ENCODE measurements at places on chromosomes 16 and 17. TPM values are rescaled to one million over a fixed set of nuclear protein-coding genes. Genes with fewer than 3 reads are reported as not detected.

DNA sequence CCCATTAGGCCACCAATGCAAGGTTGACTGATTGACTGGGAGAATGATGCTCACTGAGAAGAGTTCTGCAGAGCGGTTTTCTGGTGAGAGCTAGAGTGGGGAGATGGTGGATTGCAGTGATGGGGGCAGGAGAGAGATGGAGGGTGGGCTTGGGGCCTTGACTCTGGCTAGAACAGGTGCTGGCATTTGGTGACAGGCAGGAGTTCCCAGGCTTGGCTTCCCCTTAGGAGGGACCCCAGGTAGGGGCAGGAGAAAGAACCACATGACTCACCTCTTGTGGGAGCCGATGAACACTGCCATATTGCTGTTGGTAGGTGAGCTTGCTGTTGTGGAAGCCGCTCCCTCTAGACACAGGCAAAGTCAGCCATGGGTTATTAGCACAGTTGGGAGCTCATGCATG lies 8.0 kb downstream of the CD300LB start:
- no peak for DNase-seq

GRCh38 chr17:82447876-82448275 lies 2.7 kb downstream of the CYBC1 start:
- no peak for DNase-seq

- DNase-seq: no peak
Observed at GRCh38 chr17:19402171-19402570, 8.9 kb upstream of the RNF112 start.

Gene NPIPA2
- 0.24 TPM for total RNA-seq

DNA sequence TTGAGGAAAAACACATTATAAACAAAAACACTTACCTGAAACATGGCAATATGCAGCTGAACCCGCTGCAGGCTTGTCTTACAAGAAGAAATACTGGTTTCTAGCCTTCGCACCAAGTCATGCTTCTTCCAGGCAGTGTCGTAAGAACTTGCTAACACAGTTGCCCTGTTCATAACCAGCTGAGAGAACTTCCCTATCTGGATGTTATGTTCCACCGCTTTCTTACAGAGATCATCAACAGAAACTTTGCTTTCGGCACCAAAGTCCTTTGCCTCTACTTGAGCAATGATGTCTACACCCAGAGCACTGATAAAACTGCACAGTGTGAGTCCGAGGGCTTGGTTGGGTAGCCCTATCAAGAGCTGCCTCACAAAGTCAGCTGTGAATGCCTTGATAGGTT lies 27.9 kb upstream of the ARL6IP1 start:
- DNase-seq: no peak

GRCh38 chr17:81195941-81196495 lies 26.7 kb downstream of the CEP131 start:
- no peak for DNase-seq

- DNase-seq: no peak
Observed at GRCh38 chr17:74243013-74243755, 29.8 kb downstream of the TTYH2 start.

- no peak for DNase-seq
Observed at GRCh38 chr17:78406920-78407319, 28.5 kb downstream of the PGS1 start.

DNA sequence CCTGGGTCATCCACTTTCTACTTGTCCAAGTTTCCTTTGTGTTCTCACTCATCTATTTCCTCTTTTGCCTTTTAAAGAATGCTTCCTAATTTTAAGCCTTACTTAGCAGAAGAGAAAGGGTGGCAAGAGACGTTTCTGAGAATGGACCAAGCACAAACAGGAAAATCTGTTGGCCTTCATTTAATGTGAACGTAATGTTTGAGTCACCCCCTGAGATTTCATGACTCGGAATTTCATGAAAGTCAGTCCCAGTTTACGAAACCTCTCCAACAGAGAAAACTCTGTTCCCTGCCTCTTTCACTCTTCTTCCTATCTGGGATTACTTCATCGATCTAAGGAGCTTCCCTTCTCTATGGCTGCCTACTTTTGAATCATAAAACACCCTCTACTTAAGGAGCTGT lies at the start of gene CD300E:
Gene CD300E (minus strand): TSS at position 46 of the 401 bp plus-strand sequence. CDS start 117 bp downstream, outside the sequence.
- no peak for DNase-seq

Gene MBTPS1
- 36.6 TPM for total RNA-seq

DNA sequence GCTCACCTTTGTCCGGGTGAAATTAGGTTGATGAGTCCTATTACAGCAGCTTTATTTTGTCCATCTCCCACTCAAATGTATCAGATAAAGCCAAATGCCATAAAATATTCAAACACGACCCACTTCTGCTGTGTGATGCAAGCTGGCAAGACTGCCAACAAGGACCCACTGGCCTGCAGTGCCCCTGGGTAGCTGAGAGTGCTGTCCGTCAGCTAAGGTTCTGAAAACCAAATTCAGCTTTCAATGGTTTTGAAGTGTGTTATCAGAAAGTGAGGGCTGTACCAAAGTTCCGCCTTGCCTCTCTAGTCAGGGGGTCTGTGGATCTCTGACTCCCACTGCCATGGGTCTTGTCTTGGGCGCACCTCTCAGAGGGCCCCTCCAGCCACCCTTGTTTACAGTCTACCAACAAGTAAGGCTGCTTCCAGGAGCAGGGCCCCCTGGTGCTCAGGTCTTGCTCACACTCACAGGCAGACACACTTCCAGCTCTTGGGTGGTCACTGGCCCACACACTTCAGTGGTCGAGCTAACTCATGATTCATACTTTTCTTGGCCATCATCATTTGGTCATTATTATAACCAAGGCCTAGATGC lies 10.5 kb upstream of the CCDC182 start:
- no peak for DNase-seq
